ENCODE measurements at places on chromosomes 3 and 15. TPM values are rescaled to one million over a fixed set of nuclear protein-coding genes. Genes with fewer than 3 reads are reported as not detected.

DNA sequence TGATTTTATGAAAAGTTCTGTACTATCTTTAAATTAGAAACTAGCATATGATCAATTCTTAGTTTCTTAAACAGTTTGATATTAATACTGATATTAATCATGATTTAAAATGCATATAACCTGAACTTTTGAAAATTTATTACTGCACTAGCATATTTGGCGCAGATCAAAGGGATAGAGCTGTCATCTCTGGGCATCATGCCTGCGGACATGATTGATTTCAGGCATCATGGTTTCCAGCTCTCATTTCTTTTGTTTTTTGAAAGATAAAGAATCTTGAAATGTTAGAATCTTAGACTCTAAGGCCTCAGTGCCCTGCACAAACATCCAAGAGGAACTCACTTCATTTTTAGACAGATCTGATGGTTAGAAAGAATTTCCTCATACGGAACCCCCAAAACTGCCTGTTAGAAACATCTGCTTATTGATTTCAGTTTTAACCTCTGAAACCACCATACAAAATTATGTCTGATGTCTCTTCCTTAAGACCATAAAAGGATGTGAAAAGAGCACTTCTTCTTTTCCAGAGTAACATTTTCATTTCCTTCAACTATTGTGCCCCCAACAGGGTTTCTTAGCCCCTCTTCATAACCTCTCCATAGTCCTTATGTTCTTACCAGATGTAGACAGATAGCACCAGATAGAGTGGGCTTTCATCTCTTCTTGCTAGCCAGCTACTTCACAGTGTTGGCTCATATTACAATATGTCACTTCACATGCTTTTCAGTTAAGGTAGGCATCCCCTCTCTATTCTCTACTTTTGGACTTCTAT is 110.8 kb downstream of the BBX start:
- peaks cover 18% of the 10 kb centered on the region for H3K4me1 ChIP-seq
- DNase-seq, result no peak
- H3K27me3 ChIP-seq, result no peaks in the 10 kb centered on the region
- no peak overlapping the region for H3K27ac ChIP-seq
- no peaks in the 10 kb centered on the region for H3K36me3 ChIP-seq

Gene ACOX2
- total RNA-seq, result not detected

Gene RSRC1
- total RNA-seq, result 36.9 TPM

- no peak overlapping the region for H3K27ac ChIP-seq
- no peak overlapping the region for H3K4me3 ChIP-seq
- no peaks in the 10 kb centered on the region for H3K4me1 ChIP-seq
- peaks cover 4% of the 10 kb centered on the region for H3K27me3 ChIP-seq
These were observed 17.2 kb downstream of the CPA3 start for GRCh38 chr3:148882288-148882687.

Gene C3orf85
- total RNA-seq, result not detected

DNA sequence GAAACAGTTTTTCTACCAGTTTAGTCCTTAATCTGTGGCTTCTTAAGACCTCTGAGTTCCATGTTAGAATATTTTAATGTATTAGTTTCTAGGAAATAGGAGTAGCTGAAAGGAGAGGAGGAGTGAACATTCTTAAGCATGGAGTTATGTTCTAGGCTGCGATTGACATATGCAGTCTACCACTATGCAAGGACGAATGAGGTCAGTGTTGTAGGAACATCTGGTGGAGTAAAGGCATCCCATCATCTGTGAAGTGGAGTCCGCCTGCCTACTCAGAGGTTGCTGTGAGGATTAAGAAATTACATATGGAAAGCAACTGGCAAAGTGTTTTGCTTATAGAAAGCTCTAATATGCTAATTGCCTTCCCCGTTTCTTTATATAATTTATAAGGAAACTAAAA is 45.1 kb downstream of the SNAPC5 start:
- DNase-seq, result no peak
- no peaks in the 10 kb centered on the region for H3K27me3 ChIP-seq
- peaks cover 26% of the 10 kb centered on the region for H3K36me3 ChIP-seq
- no peaks in the 10 kb centered on the region for H3K4me1 ChIP-seq
- no peak overlapping the region for H3K4me3 ChIP-seq
- no peak overlapping the region for H3K27ac ChIP-seq

- peaks cover 48% of the 10 kb centered on the region for H3K4me1 ChIP-seq
- no peak for DNase-seq
- peak overlapping the region; percentile 95 for H3K27ac ChIP-seq
- no peaks in the 10 kb centered on the region for H3K36me3 ChIP-seq
These were observed 63.0 kb downstream of the SFMBT1 start for GRCh38 chr3:52982839-52983238.

Gene NR2E3
- not detected for total RNA-seq

DNA sequence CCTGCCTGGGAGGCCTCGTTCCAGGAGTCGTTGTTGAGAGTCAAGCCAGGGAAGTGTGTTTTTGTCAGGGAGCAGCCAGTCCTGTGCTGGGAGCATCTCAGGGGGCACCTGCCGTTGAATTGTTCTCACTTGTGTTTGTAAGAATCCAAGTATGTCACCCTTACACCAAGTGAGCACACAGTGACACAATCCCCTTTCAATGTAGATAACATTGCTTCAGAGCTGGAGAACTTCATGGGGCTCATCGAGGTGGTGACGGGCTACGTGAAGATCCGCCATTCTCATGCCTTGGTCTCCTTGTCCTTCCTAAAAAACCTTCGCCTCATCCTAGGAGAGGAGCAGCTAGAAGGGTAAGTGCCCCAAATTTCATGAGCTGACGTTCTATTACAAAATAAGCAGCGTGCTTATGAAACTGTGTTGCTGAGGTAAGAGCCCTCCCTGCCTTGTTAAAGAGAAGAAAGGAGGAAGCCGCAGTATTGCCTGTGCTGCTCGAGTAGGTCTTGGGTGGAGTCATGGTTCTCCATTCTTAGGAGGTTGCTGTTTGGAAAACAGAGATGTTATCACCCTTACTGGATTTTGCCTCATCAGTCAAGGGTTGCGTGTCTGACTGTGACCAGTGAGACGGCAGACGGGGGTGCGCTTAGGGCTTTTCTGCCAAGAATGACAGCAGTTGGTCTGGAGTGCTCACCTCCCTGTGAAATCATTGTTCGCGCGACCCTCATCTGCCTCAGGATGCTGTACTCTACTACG is 108.1 kb downstream of the PGPEP1L start:
- no peaks in the 10 kb centered on the region for H3K4me1 ChIP-seq
- no peaks in the 10 kb centered on the region for H3K27me3 ChIP-seq
- no peak for DNase-seq
- H3K4me3 ChIP-seq, result no peak overlapping the region

DNA sequence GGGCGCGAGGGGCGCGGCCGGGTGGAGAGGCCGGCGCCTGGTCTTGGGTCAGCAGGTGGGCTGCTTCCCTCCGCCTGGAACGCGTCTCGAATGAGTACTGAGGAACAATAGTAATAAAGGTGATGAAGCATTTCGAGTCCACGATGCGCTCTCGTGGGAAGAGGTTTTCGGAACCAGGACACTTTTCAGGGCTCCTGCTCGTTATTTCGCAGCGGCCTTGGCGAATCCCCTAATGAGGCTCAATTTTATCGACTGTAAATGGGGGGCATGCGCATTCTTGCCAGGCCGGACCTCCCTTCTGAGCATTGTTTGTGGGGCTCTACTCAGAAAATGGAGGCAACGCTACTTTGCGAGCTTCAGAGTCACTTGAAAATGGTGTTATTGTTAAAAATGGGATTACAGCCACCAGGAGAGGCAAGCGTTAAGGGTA is 1.2 kb downstream of the NR2C2 start:
- H3K36me3 ChIP-seq, result peaks cover 6% of the 10 kb centered on the region
- H3K4me1 ChIP-seq, result peaks cover 58% of the 10 kb centered on the region
- H3K27me3 ChIP-seq, result no peaks in the 10 kb centered on the region
- DNase-seq, result no peak
- peak overlapping the region; percentile 100 for H3K4me3 ChIP-seq

Gene ANKUB1
- not detected for total RNA-seq

Gene DZIP3
- 18.5 TPM for total RNA-seq

Gene AADAC
- total RNA-seq, result not detected

Gene CAPN3
- 24.2 TPM for total RNA-seq

DNA sequence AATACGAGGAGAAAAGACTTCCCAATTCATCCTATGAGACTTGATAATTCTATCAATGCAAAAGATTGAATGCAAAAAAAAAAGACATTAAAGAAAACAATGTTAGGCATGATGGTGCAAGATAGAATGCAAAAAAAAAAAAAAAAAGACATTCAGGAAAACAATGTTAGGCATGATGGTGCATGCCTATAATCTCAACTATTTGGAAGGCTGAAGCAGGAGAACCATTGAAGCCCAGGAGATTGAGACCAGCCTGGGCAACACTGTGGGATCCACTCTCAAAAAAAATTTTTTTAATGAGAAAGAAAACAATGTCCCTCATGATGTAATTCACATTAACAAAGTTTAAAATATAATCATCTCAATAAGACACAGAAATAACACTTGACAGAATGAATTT is 75.9 kb downstream of the MYO9A start:
- H3K4me3 ChIP-seq, result no peak overlapping the region
- DNase-seq, result no peak
- H3K36me3 ChIP-seq, result peaks cover 22% of the 10 kb centered on the region
- H3K4me1 ChIP-seq, result peaks cover 12% of the 10 kb centered on the region

Gene ABI3BP
- not detected for total RNA-seq

Gene KBTBD13
- not detected for total RNA-seq

DNA sequence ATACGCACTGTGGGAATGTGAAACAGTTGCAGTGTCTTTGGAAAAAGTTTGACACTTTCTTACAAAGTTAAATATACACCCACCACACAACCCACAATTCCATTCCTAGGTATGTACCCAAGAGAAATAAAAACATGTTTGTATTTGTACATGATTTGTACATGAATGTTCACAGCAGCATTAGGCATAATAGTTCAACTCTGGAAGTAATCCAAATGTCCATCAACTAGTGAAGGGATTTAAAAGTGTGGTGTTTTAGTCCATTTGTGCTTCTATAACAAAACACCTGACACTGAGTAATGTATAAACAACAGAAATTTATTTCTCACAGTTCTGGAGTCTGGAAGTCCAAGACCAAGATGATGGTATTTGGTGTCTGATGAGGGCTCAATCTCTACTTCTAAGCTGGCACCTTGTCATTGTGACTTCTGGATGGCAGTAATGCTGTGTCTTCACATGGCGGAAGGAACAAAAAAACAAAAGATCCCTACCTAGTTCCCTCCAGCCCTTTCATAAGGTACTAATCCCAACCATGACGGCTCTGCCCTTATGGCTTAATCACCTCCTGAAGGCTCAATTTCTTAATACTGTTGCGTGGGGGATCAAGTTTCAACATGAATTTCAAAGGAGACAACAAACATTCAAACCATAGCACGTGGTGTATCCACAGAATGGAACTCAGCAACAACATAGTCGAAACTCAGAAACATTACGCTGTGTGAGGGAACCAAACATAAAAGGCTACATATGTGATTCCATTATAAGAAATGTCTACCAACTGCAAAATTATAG is 120.5 kb downstream of the AQP9 start:
- H3K36me3 ChIP-seq, result no peaks in the 10 kb centered on the region
- H3K27ac ChIP-seq, result no peak overlapping the region
- H3K4me3 ChIP-seq, result no peak overlapping the region
- H3K4me1 ChIP-seq, result no peaks in the 10 kb centered on the region

Gene MYO5C
- total RNA-seq, result 0.10 TPM

- no peak overlapping the region for H3K4me3 ChIP-seq
- no peaks in the 10 kb centered on the region for H3K27me3 ChIP-seq
- no peak overlapping the region for H3K27ac ChIP-seq
- no peaks in the 10 kb centered on the region for H3K36me3 ChIP-seq
- H3K4me1 ChIP-seq, result peaks cover 6% of the 10 kb centered on the region
- no peak for DNase-seq
These were observed 369.0 kb upstream of the CFAP20DC start for GRCh38 chr3:59418836-59419235.

GRCh38 chr3:124315215-124316033 is 323.5 kb upstream of the ROPN1 start:
- no peak overlapping the region for H3K27ac ChIP-seq
- H3K36me3 ChIP-seq, result no peaks in the 10 kb centered on the region
- DNase-seq, result no peak

Gene CLDN16
- total RNA-seq, result not detected

DNA sequence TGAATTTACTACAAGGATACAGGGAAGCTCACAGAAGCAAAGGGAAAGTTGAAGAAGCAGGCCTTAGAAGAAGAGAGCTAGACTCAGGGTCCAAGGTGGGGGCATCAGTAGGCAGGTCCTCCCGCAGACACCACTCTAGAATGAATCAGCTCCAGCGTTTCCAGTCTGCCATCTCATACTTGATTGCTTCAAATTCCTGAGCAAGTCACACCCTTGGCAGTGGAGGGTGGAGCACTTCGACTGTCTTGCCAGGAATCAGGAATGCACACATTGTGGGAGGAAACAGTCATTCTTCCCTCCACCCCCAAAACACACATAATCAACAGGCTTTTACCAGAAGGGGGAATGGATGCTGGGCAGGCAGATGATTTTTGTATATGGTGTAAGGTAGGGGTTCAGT is 78.5 kb downstream of the CHCHD6 start:
- no peak overlapping the region for H3K27ac ChIP-seq
- peaks cover 14% of the 10 kb centered on the region for H3K4me1 ChIP-seq
- H3K4me3 ChIP-seq, result no peak overlapping the region
- no peaks in the 10 kb centered on the region for H3K27me3 ChIP-seq
- no peak for DNase-seq

DNA sequence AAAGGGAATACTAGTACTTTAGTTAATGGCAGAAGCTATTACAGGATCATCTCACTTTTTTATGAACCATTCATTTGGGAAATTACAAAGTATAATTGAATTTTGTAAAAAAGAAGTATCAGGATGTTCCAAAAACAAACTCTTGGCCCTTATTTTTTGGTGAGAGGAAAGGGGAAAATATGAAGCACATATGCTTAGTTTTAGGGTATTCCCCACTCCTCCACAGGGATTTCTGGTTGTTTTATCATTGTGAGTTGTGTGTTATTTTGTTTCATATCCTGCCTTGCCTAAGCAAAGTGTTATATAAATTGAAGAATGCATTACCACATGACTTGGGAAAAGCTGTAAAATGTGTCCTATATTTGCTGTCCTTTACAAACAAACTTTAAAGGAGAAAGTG is 227.0 kb downstream of the FMN1 start:
- H3K4me1 ChIP-seq, result no peaks in the 10 kb centered on the region
- no peaks in the 10 kb centered on the region for H3K36me3 ChIP-seq
- no peak overlapping the region for H3K4me3 ChIP-seq

Gene LACTB
- 11.9 TPM for total RNA-seq

DNA sequence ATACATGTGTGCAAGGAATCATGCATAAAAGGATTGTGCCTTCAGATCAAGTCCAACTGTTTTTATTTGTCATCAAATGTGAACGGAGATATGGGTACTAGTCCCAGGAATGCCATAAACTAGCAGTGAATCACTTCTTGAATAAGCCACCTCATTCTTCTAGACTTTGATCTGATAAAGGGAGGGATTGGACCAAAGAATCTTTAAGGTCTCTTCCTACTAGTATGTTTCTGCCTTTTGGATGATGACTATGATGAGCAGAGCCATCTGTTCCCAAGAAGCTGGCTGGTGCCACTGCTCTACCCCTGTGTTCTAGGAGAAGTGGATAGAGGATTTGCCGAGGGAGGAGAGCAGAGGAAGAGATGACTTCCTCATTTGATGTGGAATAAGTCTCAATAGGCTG is 28.8 kb upstream of the UACA start:
- DNase-seq, result no peak
- H3K4me3 ChIP-seq, result no peak overlapping the region
- H3K4me1 ChIP-seq, result no peaks in the 10 kb centered on the region
- peaks cover 3% of the 10 kb centered on the region for H3K27me3 ChIP-seq

Gene P2RY1
- not detected for total RNA-seq

Gene SATB1
- 429 TPM for total RNA-seq

- H3K27ac ChIP-seq, result no peak overlapping the region
- peaks cover 3% of the 10 kb centered on the region for H3K27me3 ChIP-seq
- DNase-seq, result no peak
- no peaks in the 10 kb centered on the region for H3K36me3 ChIP-seq
These were observed 50.1 kb downstream of the NR1D2 start for GRCh38 chr3:23995219-23995618.

All from naive thymus-derived CD8-positive, alpha-beta T cell (primary cell).